ENCODE measurements at places on chromosomes 1 and 21.

- no peak for DNase-seq
Observed at GRCh38 chr21:46452710-46453109, 6.0 kb upstream of the DIP2A start.

DNA sequence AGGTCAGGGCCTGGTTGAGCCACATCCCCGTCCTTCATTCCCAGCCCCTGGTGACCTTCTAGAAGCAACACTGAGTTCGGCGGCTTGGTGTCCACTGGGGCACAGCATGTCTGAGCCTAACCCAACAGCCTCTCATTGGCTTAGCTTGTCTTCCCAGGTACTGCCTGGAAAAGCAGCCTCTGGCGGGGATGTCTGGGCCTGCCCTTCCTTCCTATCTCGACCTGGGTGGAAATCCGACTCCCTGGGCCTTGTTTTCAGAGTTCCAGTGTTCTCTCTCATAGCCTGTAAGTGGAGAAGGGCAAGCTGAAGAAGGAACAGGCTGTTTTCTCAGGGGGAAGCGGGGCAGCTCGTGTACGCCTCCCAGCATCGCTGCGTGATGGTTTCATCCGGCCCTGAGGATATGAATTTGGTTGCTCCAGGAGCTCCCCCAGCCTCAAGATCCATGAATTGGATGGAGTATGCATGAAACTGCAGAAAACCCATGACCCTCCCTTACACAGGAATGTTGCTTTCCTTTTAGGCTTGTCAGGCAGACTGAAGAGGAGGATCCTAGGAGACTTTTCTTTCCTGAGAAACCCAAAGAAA, 116.5 kb upstream of the IRF2BP2 start:
- DNase-seq: no peak

- DNase-seq: no peak
Observed at GRCh38 chr1:167106119-167106461, 12.2 kb downstream of the STYXL2 start.

DNA sequence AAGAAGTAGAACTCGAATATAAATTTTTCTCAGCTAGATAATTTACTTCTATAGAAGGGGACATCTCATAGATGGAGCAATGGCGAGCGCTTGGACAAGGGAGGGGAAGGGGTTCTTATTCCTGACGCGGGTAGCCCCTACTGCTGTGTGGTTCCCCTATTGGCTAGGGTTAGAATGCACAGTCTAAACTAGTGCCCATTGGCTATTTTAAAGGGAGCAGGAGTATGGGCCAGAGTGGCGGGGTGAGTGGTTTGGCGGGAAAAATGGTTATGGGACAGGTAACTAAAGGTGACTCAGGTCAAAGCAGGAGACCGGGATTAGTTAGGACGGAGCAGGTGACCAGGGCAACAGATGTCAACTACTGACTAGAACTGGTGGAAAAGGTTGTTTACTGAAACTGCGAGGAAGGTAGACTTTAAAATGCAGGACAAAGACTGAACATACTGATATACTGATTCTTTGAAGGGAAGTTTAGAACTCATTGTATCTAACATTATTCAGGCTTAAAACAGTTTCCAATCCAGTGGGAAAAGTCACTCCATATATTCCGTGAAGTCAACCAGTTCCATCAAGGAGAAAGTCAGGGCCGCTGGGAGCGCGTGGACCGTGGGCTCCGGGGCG, 940 bp upstream of the ATAD3A start:
- DNase-seq: peak; percentile 34

DNA sequence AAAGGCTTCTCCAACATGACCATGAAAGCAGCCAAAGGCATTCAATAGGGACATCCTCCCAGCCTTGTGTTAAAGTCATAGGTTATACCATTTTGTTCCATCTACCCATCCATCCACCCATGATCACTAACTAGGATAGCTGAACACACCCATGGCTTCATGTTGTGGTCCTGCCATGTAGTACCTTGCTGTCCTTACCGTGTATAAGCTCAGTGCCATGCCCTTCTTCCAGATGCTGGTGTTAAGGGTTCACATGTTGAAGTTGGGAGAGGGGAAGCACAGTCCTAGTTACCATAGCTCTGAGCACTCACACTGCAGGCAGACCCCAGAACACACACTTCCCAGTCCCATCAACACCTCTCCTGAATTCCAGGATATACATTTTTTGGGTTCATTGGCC, 51.5 kb downstream of the ATP5PO start:
- DNase-seq: no peak

DNA sequence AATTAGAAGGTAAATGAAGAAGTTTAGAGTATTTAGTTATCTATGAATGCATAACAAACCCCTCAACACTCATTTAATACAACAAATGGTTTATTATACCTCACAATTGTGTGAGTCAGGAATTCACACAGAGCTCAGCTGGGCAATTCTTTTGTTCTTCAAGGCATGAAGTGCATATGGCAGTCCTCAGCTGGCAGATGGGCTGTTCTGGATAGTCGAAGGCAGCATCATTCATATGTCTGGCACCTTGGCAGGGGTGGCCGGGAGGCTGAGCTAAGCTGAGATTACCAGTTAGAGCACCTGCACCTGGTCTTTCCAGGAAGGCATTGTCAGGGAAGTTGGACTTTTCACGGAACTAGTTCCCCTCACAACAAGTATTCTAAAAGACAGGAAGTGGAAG, 286.2 kb upstream of the DUSP10 start:
- DNase-seq: no peak

- no peak for DNase-seq
Observed at GRCh38 chr1:150612014-150612345, 17.4 kb downstream of the ENSA start.

- no peak for DNase-seq
Observed at GRCh38 chr1:110523011-110523410, 4.0 kb upstream of the KCNA10 start.

DNA sequence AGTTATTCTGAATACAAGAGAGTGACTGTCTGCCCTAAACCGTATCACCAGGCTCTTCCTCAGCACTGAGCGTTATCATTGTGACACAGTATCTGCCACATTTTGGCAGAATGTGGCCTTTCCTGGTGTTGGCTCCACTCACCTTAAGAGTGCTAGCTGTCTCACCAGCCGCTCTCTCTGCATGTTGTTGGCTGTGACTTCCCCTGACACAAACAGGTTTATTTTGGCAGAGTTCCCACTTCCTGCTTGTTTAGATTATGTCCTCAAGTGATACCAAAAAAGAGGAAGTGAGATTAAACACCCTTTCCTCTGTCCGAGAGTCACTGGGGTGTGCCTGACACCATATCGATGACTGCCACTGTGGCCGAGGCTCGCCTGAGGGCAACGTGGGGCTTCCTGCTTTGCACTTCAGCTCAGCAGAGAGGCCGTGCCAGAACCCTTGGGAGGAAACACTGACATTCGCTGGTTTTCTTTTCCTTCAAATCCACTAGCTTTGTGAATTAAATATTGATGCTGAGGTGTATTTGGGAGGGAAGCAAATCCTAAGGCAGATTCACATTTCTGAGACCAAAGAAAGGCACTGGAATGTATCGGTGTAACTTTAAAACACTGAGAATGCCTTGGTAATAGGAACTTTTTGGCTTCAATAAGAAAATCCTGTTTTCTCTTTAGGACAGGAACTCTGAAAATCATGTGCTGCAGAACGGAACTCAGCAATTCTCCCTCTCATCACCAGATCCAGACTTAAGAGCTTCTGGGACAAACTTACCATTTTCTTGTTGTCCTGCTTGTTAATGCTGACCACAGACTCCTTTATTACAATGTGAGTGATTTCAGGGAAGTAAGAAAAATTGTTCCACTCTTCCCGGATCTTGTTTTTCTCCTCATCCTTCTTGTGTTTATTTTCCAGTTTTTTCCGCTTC, 102.1 kb downstream of the JAK1 start:
- no peak for DNase-seq

DNA sequence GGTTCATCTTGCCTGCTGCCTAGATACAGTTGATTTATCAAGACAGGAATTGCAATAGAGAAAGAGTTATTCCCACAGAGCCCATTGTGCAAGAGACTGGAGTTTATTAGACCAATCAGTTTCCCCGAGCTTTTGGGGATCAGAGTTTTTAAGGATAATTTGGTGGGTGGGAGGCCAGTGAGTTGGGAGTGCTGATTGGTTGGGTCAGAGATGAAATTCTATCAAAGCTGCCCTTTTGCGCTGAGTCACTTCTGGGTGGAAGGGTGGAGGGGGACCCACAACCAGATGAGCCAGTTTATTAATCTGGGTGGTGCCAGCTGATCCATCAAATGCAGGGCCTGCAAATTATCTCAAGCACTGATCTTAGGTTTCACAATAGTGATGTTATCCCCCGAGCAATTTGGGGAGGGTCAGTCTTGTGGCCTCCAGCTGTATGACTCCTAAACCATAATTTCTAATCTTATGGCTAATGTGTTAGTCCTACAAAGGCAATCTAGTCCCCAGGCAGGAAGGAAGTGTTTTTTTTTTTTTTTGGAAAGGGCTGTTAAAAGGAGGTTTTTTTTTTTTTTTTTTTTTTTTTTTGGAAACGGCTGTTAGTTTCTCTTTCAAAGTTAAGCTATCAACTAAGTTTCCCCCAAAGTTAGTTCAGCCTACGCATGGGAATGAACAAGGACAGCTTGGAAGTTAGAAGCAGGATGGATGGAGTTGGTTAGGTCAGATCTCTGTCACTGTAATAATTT, 7.4 kb downstream of the SLC16A4 start:
- DNase-seq: no peak

GRCh38 chr1:2238361-2239012, 10.4 kb downstream of the SKI start:
- DNase-seq: no peak

DNA sequence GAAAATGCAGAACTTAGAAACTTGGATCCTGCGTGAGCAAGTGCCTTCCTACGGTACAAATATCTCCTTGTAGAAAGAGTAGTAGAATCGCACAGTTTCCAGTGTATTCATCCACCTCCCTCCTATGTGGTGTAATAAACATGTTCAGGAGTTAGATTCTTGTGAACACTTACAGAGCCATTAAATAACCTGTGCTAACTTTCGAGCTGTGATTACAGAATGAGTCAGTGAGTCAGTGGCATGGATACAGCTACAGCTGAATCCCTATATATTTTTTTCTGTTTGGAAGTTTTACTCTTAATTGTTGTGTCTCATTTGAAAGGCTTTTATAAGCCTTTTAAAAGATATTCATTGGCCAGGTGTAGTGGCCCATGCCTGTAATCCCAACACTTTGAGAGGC, 148.7 kb downstream of the EDEM3 start:
- no peak for DNase-seq

DNA sequence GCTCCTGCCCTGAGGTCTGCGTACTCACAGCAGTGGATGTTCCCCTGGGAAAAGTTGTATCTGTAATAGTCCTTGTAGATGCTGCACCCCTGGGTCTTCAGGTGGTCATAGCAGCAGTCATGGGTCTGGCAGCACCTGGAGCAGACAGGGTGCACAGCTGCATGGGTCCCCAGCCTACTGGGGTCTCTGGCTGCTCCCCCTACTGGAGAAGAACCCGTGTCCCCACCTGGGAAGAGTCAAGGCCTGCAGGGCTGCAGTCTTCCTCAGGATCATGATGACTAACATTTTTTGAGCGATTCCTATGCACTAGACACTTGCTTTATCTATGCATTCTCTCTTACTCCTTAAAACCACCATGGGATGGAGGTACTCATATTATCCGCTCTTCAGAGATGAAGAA, 3.9 kb downstream of the PLA2G2D start:
- no peak for DNase-seq

GRCh38 chr21:32611471-32611997, 643 bp downstream of the CFAP298 start:
- no peak for DNase-seq

- DNase-seq: no peak
Observed at GRCh38 chr1:234961456-234962339, 166.9 kb downstream of the TOMM20 start.

DNA sequence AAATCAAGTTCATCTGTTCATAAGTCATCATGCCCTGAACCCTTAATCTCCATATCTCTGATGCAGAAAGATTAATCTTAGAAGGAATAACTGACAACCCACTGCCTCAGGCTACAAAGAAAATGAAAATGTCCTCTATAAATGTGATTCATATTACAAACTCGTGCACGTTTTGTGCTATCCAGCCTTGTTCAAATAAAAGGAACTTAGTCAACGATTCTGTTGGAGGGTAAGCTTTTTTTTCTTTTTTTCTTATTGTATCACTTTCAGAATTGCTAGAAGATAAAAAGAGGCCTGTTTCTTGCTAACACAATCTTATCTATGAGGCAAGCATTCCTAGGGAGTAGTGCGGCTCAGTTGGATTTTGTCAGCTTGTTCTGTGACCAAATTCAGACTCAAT, 228.4 kb downstream of the TM2D1 start:
- DNase-seq: no peak

DNA sequence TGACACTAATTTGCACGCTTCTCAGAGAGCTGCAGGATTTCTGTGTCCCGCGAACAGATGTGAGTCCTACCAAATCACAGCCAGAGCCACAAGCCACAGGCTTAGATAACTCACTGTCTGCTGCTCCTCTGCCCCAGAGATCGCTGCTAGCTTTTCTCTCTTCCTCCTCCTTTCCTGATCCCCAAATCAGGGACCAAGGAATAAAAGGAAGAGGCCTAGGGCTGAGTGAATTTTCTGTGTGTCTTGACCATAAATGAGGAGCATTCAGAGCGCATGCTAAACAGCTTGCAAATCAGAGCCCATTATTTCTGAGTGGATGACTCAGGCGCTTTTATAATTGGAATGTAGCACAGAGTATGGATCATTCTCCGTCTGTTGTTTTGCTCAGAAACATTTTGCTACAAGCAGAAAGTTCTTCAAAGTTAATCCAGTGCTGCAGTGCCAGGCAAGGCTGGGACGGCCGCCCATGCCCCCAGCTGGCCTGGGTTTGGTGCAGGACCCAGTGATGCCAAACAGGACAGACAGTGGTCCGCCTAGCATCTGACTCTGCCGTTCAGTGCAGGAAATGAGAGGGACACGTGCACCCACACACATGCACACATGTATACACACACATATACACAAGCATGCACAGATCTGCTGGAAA, 38.2 kb downstream of the KCNAB2 start:
- no peak for DNase-seq

GRCh38 chr1:70202173-70202758, 3.1 kb downstream of the LRRC40 start:
- no peak for DNase-seq

DNA sequence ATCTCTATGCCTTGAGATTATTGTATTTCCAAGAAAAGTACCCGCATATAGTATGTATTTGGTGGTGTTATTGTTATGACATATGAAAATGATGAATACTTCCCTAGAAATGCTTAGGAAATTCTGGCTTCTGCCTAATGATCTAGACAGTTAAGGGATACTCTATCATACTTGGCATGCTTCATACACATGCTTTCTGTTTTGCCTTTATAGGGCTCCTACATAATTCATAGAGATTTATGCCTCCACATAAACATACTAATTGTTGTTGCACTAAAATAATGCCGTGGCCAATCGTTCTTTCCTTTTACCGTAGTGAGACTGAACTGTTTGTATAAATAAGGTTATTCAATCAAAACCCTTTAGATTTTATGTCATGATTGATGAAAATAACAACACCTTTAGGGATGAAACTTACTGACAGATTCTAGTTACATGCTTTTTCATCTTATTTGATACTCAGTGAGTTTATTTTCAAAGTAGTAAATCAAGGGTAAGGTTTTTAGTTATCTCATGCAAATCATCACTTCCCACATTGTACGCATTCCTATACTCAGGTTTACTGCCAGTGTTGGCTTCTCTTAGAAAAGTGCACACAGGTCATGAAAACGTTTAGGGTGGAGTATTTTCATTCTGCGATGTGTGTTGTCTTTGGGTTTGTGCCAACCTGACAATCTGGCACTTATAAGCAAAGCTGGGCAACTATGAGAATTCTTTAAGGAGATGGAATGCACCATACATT, 40.5 kb upstream of the SCYL3 start:
- no peak for DNase-seq

GRCh38 chr1:85330711-85331290, 54.4 kb upstream of the BCL10 start:
- DNase-seq: no peak

Measured in NCI-H1048 (cell line).